ENCODE measurements at places on chromosomes 1 and 21. TPM values are rescaled to one million over a fixed set of nuclear protein-coding genes. Genes with fewer than 3 reads are reported as not detected.

DNA sequence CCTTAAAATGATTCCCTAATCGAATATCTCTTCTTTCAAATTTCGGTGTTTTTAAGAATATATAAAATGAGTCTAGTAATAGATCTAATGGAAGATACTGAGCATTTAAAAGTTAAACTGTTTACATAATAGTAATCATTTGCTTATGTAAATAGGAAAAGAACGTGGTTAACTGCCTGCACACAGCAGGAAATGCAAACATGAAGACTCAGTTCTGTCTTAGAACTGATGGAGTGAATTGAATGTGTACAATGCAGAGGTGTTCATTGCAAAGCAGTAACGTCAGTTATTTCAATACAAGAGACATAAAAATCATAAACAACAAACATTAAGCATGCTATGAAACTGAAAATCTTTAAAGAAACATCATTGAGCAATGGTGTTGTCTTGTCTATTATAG is 359.4 kb upstream of the ADAMTS5 start:
- no peak for DNase-seq

DNA sequence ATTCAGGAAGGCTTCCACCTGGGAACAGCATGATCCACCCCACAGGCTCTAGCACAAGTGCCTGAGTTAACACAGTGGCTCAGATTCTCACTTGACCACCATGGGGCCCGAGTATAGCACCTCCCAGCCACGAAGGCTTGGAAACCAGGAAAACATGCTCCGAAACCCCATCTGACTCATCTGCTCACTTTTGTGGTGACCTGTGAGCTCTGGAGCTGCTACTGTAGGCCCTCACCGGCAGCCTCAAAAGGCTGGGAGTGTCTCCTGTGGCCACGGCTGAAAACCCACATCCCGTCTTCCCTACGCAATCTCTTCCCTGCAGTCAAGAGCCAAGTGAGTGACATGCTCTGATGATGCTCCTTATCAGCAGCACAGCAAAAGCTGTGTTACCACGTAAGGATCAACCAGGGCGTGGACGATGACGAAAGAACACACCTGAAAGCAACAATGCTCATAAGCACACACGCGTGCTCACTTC is 81.4 kb downstream of the TGFBR3 start:
- peak; percentile 85 for DNase-seq

GRCh38 chr1:9942399-9942938 is 722 bp downstream of the LZIC start:
- peak; percentile 23 for DNase-seq

DNA sequence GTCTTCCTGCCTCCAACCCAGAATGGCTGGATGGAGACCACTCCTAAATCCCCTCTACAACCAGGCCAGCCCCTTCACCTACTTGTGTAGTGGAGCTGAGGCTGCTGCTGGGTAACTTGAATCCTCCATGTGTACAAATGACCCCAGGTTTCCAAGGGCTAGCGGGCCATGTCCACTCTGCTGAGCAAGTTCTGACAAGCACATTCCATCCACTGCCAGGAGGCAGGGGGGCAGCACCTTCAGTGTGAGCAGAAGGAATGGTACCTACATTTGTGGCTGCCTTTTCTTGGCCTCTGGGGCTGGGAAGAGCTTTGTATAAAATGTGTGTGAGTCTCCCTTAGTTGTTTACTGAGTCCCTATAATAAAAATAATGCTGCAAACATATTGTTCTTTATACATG is 14.5 kb downstream of the KIAA0040 start:
- no peak for DNase-seq

The PCSK9 gene
- not detected for total RNA-seq

The DNM3 gene
- total RNA-seq: 0.35 TPM

All from activated naive CD8-positive, alpha-beta T cell treated with anti-CD3 and anti-CD28 coated beads for 36 hours (primary cell).